ENCODE measurements at places on chromosomes 12 and 14.

- no peak for DNase-seq
Measured at GRCh38 chr12:114657597-114657920, 26.4 kb downstream of the TBX3 start.

- no peak for DNase-seq
Measured at GRCh38 chr14:100348253-100348729, 25.2 kb downstream of the SLC25A47 start.

DNA sequence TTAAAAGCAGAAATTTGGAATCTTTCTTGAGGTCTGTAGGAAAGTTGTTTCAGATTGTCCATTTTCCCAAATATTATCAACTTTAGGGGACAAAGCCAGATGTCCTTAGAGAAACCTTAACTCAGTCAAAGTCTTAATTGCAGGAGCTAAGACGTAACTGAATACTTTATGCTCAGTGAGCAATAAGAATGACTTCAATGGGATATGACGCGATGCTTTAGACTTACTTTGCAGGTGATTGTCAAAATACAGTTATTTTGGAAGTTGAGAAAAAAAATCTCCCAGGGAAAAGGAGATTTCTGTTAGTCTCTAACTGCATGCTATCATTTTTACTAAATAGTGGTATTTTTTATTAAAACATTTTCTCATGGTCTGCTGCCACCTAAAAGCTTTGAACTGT is 750.9 kb upstream of the STXBP6 start:
- DNase-seq, result no peak

DNA sequence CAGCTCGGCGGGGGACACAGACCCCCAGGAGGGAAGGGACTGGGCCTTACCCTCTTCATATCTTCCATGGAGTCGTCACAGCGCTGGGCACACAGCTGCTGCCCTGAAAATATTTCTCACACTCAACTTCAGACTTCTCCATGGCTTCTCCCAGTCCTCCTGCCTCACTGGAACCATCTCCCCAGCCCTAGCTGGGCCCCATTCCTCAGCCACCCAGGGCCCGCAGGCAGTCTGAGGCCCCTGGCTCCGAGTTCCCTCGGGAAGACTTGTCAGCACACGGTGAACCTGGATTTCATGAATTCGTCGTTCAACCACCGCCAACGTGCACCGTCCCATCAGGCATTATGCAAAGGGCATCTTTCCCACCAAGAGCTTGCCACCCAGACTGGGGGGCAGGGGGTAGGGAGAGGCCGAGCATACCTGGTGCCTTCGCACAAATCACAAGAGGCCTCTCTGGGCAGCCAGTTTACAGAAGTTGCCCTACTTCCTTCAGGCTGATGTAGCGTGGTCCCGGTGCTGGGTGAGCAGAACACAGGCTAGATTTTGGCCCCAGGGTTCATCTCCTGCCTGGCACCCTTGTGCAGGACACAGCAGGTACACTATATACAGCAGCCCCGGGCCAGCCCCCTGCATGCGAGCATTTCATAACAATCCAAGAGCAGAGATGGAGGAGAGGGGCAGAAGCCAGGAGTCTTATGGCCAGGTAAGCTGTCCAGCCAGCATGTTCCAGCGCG is 44.2 kb downstream of the LTBP2 start:
- no peak for DNase-seq

DNA sequence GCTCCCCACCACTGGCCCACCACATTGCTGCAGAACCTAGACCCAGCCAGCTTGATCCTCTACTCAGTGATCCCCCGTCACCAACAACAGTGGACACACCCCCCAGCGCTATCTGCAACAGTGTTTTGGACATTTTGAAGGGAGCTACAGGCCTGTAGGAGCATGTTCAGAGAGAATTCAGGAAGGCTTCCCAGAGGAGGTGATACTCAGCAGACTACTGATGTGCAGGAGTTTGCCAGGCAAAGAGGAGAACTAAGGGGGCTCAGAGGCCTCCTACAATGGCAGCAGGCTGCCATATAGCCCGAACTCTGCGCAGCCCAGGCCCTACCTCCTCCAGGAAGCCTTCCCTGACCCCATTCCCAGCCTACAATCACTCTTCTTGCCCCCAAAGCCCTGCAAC is 70.0 kb downstream of the SYNE3 start:
- no peak for DNase-seq

GRCh38 chr12:42221726-42222125 is 16.3 kb downstream of the YAF2 start:
- no peak for DNase-seq

- DNase-seq, result no peak
Measured at GRCh38 chr12:87274594-87275245, 754.5 kb downstream of the C12orf50 start.

DNA sequence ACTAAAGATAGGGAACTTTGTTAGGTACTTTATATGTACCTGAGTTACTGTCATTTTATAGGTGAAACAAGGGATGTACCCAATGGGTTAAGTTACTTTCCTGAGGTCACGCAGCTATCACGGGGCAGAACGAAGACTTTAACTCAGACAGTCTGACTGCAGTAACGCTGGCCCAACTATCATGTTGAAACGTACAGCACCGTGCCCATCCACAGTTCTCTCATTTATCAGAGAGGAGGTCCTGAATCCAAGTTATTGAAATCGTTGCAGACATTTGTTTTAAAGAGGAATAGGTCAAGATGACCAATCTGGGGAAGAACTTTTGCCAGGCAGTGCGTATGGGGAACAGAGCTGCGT is 587 bp upstream of the C12orf75 start:
- DNase-seq, result no peak

DNA sequence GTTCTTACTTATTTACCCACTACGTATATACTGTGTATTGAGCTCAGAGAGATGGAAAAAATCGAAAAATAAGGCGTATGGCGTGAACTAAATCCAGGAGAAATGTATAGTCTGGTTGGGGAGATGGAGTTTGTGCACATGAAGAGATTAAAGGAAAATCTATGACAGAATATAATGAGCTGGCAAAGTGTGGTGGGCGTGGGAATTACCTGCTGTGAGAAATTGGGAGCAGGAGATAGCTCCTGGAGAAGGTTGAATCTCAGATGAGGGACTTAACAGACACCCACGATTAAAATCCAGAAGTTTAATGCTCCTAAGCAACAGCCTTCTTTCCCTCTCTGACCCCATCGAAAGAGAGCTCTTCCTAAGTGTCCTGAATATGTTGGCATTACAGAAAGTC is 224.2 kb upstream of the FKBP4 start:
- no peak for DNase-seq

DNA sequence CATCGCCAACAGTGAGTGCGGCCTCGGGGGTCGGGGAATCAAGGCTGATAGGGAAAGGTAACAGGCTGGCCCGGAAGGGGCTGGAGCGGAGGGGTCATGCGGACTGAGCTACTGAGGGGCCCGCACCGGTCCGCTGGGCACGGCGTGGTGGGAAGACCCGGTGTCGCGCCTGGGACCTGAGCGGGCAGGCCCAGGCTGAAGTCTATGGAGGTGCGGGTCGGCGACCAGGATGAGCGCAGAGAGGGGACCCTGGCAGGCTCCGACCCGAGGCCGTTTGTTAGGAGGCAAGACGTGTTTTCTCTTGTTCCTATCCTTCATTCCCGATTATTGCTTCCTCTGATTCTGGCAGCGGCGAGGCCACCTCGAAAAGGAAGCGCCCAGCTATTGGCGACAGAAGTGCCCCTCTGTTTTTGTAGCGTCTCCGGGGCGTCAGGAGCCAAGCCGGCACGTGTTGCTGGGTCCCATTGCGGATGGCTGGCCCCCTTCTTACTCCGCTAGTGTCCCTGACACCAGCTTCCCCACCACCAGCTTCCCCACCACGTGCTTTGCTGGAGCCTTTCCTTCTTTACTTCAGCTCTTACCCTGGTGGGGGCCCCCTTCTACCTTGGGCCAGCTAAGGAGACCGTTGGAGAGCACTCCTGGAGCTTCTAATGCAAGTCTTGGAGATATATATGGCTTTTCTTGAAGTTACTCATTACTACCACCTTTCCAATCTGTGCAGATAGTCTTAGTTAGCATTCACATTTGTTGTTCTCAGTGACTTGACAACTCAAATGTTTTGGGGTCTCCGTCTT is 653 bp downstream of the PA2G4 start:
- peak; percentile 28 for DNase-seq

- no peak for DNase-seq
Measured at GRCh38 chr14:87457720-87458119, 535.3 kb downstream of the GALC start.

- DNase-seq, result no peak
Measured at GRCh38 chr12:79435742-79436141, 255.0 kb downstream of the PAWR start.

- DNase-seq, result no peak
Measured at GRCh38 chr14:104935026-104935650, 10.5 kb downstream of the PLD4 start.

DNA sequence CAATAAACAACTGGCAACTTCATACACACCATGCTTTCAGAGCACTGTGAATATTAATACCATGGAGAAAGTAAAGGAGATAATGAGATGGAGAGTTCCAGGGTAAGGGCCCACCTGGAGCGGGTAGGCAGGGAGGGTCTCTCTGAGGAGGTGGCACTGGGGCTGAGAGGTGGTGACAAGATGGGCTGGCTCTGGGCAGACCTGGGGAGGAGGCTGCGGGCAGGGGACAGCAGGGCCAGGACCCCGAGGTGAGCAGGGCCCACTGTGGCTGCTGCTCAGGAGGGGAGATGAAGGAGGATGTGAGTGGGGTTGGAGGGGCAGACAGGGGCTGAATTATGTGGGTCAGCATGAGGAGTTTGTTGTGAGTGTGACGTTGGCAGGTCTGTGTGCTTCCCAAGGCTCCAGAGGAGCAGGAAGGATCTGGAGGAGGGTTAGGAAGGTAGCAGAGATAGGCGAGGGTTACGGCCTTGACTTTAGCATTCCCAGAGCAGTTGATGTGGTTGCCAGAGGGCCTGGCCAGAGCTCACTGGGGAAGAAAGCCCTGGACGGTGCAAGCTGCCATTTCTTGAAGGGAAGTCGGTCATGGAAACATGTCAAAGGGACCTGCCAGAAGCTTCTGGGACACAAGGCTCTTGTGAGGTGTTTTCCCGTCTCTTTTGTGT is 88.2 kb downstream of the CACNA1C start:
- no peak for DNase-seq

DNA sequence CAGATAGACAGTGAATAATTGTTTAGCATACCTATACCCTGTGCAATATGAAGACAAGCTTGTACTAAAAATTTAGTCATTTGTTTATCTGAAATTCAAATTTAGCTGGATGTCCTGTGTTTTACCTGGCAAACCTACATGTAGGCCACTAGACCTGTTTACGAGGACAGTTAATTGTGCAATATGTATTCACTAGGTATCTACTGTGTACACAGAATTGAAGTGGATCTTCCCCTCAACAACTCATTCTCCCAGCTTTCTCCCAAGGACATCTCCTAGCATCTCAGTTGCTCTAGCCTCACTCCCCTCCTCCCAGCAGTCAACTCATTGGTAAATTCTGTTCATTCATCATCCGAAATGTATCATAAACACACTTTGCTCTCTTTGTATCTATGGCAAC is 25.3 kb downstream of the AK7 start:
- no peak for DNase-seq

DNA sequence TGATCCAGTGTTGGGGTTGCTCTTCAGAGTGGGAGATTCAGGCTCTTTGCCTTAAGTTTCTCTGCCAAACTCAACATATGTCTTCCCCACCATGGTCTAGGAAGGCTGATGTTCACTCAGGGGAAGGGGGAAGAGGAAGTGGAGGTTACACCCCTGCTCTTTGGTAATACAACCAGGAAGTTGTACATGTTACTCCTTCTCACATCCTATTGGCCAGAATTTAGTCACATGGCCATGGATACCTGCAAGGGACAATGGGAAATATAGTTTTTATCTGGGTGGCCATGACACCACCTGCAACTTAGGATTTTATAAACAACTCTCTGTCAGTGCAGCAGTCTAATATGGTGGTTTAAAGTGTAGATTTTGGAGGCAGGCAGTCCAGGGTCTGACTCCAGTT is 150.9 kb downstream of the TBX5 start:
- no peak for DNase-seq

All from stimulated activated CD4-positive, alpha-beta T cell treated with anti-CD3 and anti-CD28 coated beads, Interleukin-1b, Interleukin-23, amount 100 ng/mL, for 48 hours (primary cell).